CD4-positive, alpha-beta T cell treated with Interleukin-4 for 4 hours (primary cell): ENCODE measurements at places on chromosomes 11 and 22.
A peak's percentile ranks its signal among the peaks of the same experiment; 100 is the strongest.

DNA sequence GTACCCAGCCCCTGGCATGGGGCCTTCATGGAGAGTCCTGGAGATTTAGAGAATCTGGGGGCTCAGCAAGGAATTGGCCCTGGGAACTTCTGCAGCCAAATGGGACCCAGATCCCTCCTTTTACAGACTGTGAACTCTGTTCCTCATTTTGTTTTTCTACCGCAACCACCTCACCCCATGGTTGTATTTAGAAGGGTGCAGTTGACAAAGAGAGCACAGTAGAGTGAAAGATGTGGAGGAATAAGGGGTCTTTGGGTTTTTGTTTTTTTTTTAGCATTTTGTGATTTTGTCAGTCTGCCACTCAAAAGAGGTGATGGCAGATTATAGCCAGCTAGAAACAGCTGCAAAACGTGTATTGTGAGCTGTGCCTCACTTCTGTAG lies 1.9 kb downstream of the ZNF74 start:
- DNase-seq, result no peak

DNA sequence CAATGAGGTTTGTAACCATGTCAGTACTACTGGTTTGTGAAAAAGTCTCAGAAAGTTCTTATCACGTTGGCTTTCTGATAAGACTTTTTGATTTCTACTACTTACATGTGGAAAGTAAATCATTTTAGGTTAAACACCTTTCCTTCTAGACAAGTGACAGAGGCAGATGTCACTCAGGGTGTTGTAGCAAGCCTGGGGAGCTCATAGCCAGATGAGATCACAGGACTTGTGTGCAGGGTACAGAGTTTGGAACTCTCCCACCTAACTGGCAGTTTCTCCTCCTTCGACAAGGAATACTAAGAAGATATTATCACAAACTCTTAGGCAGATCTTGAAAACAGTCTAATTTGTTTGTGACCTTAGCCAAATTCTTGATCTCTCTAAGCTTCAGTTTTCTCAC lies 49.4 kb upstream of the PICALM start:
- DNase-seq, result no peak

GRCh38 chr11:69587454-69588090 lies 53.4 kb upstream of the CCND1 start:
- no peak for DNase-seq

- DNase-seq, result no peak
Measured at GRCh38 chr11:74010306-74011300, 1.7 kb upstream of the UCP3 start.

DNA sequence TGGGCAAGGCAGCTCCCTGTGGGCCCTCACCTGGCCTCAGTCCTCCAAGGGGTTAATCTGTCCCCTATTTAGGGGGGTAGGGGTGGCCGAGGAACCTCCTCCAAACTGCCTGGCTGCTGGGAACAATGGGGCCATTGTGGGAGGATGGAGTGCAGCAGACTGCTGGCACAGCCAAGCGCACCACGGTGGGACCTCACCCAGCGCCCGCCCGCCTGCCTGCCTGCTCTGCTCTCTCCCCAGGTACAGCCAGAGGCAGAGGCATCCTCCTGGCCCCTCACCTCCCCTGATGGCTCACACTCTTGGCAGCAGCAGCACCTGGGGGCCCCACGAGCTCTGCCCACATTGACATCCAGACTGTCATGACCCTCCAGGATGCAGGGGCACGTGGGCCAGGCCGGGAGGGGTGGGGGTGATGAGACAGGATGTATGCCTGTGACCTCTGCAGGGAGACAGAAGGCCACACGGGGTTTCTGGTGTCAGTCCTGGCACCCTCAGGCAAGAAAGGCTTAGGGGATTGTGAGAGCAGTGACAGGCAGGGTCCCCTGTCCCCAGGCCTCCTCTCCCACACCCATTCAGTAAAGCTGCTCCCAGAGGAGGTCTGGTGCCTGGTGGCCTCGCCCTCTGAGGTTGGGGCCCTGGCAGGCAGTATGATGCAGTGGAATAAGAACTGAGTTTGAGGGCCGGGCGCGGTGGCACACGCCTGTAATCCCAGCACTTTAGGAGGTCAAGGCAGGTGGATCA lies 11.4 kb downstream of the BCL9L start:
- DNase-seq, result peak; percentile 76

- DNase-seq, result no peak
Measured at GRCh38 chr11:58676563-58677135, 54.2 kb downstream of the CNTF start.

GRCh38 chr22:47692811-47693210 lies 930.4 kb downstream of the TBC1D22A start:
- DNase-seq, result no peak

GRCh38 chr11:105960252-105961245 lies 61.5 kb downstream of the MSANTD4 start:
- DNase-seq, result no peak

DNA sequence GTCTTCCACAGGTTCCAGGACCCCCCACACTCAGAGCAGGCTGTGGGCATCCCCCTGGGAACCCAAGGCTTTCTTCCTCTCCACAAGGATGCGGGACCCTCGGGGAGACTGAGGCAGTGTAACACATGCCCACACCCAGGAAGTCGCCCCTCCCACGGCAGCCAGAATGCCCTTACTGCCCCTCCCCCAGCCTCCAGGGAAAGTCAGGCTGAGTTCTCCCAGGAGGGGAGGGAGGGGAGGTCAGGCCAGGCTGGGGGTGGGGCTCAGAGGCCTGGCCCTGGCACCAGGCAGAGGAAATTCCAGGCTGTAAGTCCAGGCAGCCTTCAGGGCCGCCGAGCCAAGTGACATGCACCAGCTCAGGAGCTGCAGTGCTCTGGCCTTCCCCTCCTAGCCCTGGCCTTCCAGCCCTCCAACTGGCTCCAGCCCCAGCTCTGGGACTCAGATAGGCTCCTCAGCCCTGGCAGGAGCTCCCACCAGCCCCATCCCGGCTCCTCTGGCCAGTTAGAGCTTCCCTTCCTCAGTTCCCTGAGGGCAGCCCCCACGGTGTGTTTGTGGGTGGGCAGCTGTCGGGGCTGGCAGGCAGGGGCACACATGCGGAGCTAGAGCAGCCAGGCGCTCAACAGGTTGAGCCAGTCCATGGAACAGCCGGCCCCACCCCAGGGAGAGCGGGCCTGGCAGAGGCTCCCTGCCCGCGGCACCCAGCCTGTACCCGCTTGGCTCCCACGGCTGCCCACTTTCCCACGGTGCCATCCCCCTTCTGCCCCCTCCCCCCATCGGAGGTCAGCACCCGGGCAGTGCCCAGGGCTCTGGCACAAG lies 3.6 kb downstream of the BCL9L start:
- DNase-seq, result no peak

DNA sequence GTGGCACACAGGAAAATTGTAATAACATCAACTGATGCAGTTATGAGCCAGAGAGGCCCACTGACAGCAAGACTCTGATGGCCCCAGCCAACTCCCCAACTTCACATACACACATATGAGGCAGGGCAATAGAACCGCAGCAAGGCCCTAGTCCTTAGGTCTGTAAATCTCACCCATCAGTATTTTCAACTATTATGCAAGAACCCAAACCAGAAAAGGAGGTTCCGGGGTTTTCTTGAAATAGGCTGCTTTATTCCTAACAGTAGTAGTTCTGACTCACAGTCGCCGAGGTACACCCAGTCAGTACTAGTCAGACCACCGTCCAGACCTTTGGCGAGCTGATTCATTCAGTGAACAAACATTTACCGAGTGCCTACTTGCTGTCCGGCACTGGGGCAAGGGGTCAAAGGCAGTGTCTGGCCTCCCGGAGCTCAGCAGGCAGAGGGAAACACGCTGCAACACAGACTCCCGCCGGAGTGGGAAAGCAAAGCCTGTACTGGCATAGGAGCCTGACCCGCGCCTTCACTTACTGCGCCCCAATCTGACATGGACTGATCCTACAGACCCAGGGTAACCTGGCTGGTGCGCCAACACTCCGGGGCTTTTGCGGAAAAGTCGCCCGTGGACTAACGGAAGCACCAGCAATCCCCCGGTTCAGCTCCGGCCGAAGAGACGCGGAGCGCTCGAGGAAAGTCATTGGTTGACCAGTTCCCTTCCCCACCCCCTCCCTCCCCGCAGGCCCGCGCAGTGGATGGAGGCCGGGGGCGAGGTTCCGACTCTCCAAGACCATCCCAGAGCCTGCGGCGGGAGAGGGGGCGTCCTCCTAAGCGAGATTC lies 1.3 kb downstream of the PLEKHA7 start:
- DNase-seq, result no peak
